ENCODE measurements at places on chromosomes 6 and 20.

- DNase-seq, result no peak
Observed at GRCh38 chr6:22638320-22638719, 69.0 kb downstream of the HDGFL1 start.

DNA sequence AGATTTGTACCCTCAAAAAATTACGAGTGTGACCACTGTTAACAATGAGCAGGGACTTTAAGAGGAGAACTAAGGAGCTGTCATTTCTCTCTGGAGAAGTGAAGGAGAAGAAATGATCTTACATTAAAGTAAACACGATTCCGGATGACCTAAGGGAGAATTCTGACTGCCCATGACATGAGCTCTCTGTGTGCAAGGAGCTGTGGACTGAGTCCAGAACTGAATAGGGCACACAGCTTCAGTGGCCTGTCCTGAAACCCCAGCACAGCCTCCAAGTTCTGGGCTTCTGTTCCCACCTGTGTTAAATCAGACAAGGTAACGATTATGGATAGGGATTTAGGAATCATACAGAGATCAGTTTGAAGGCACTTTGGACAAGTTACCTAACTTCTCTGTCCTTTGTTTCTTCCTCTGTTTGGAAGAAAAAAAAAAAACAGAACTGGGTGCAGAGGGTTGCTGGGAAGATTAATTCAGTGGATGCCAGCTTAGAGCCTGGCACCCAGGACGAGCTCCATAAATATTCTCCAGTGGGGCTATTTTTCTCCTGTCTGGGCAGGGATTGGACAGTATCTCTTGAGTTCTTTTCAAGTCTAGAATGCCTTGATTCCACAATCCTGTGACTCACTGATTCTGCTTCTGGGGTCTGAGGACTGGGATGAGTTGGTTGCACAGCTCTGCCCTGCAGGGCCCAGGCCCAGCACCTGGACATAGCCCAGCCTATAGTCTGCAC is 65.7 kb downstream of the MRPL14 start:
- no peak for DNase-seq

DNA sequence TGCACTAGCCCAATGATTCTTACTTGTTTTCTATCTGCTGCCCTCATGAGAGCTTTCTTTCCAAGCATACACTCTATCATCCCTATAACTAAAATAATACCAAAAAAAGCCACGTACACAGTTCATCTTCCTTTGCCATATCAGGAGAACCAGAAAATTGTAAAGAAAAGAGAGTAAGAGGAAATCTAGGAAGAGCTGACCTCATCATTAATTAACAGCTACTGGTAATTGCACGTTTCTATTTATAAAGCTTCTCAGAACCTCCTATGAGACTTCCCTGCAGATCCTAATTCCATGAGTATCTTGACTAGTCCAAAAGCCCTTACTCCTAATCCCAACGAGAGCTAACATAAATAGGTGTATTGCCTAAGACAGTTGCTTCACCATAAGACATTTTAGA is 191.5 kb upstream of the RNF217 start:
- DNase-seq, result no peak

GRCh38 chr20:54257071-54257816 is 49.4 kb downstream of the PFDN4 start:
- no peak for DNase-seq

- no peak for DNase-seq
Observed at GRCh38 chr20:13855613-13856012, 70.8 kb downstream of the NDUFAF5 start.

GRCh38 chr20:46363874-46364669 is 42.3 kb downstream of the ELMO2 start:
- DNase-seq, result peak; percentile 93

GRCh38 chr6:41966214-41966920 is 24.8 kb upstream of the CCND3 start:
- no peak for DNase-seq

- DNase-seq, result no peak
Observed at GRCh38 chr20:14644306-14645097, 307.1 kb upstream of the FLRT3 start.

DNA sequence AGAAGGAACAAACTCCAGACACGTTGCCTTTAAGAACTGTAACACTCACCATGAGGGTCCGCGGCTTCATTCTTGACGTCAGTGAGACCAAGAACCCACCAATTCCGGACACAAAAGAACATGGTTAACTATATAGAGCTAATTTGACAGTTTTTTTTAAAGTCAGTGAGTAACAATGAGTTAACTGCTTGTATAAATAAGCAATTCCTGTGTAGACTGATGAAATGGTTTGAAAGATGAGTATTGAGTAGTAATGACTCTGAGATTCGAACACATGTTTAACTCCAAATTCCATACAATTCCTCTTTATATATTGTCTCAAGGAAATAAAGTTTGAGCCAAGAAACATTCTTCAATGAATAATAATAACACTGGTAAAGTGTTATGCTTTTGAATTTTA is 478.0 kb downstream of the MMUT start:
- DNase-seq, result no peak

GRCh38 chr6:141445928-141446628 is 686.6 kb upstream of the GJE1 start:
- DNase-seq, result no peak

DNA sequence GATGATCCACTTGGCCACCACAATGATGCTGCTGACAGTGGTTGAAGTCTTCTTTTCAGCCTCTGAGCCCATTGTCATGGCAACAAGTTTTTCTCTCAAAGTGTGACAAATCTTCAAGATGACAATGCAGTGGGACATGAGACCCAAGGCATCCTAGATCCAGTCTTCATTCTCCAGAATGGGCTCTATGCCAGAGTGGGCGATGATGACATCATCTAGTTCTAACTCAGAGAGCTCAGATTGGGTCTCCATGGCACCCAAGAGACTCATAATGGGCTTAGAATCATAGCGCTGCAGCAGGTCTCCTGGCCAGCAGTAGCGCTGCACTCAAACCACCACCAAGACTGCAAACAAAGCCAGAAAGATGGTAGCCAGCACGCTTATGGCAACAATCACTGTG is 973.6 kb downstream of the EYS start:
- DNase-seq, result no peak

DNA sequence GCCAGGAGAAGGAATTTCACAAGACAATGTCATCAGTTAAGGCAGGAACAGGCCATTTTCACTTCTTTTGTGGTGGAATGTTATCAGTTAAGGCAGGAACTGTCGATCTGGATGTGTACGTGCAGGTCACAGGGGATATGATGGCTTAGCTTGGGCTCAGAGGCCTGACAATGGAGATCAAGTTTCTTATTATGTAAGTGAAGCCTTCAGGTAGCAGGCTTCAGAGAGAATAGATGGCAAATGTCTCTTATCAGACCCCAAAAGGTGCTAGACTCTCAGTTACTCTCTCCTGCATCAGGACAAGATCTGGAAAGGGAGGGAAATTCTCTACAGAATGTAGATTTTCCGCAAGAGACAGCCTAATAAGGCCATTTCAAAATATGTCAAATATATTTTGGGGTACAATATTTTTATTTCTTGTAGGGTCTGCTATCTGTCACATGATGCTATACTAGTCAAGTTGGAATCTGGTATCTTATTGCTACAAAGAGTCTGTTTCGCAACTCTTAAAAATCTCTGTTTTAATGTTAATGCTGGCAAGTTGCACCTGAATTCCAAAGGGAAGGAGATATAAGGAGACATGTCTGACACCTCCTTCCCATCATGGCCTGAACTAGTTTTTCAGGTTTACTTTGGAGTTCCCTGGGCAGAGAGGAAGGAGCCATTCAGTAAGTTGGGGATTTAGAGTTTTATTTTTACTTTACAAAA is 48.8 kb downstream of the TRDN start:
- DNase-seq, result no peak

DNA sequence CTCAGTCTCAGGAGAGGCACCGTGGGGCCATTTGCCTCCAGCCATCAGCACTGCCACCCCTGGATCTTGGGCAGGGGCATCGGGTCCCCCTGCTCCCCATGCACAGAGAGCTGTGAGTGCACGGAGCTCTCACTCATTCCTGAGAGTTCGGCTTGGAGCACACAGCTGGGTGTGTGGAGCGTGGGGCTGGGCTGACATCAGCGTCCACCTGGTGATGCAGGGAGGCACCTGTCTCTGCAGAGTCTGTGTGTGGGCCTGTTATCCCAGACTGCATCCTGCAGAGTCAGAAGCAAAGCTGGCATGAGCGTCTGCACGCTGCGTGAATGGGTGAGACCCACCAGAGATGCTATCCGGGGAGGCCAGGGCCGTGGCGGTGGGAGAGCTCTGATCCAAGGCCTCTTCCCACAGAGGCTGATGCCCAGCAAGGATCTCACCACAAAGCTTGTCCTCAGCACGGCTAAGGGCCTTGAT is 248.8 kb upstream of the AFDN start:
- DNase-seq, result no peak

DNA sequence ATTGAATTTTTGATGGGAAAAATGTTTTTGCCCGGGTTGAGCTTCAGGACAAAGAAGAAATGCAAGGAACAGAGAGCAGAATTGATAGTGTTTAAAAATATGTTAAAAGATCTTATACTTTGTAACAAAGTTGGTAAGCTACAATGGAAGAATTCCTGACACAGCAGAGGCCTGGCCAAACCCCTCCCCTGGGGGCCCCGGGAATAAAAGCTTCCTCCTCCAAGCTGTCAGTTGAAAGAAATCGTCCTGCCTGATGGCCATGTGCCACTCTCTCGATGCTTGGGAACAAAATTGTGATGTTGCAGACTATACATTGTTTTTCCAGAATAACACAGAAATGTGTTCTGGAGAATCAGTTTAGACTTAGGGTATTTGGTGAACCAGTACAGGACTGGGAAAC is 14.2 kb upstream of the TOX2 start:
- DNase-seq, result no peak

- DNase-seq, result no peak
Observed at GRCh38 chr20:61439251-61439650, 187.2 kb downstream of the CDH4 start.

GRCh38 chr6:45552536-45552935 is 174.8 kb upstream of the SUPT3H start:
- no peak for DNase-seq

DNA sequence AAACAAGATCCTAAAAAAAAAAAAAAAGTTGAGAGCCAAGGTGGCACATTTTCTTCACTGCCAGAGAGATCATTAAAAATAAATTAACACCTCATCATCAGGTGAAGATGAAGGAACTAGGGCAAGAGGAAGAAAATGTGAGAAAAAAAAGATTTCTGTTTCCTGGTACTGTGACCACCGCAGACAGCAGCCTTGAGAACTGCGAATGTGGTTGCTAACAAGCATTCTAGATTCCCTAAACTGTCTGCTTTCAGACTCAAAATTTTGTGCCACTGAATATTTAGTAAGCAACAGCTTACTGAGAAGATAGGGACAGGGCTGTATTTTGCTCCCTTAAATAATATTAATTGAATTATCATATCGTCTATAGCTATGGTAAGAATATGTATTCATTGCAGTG is 24.1 kb upstream of the MBOAT1 start:
- no peak for DNase-seq

GRCh38 chr20:8645326-8645725 is 423.6 kb upstream of the PLCB4 start:
- DNase-seq, result no peak

DNA sequence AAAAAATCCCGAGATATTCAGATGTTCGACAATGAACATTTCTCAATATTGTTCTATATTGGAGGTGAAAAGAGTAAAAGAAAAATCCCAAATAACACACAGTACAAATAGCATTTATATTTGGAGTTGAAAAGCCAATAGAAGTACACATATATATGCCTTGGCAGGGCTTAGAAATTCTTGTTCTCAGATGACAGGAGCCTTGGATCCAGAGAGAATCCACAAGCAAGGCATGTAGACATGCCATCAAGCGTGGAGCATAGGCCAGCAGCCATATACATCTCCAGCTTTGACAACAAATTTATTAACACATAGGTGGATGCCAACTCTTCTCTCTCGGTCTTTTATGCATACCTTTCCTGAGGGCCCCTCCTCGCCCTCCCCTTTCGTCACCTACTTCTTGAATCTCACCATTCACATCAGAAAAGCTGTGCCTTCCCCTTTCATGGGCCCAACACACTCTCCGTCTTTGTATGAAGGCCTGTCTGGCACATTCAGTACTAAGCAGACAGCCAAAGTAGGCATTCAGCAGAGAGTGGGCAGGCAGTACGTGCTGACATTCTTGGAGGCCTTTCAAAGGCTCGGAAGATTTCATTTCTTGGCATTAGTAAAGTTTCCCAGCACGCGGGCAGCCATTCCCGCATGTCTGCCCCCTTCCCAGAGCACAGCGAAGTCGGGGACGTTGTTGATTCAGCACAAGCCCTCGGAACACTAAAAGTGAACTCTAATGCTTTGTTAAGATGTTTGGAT is 18.2 kb downstream of the NEDD9 start:
- DNase-seq, result no peak

GRCh38 chr20:47857187-47857568 is 71.9 kb upstream of the SULF2 start:
- no peak for DNase-seq

GRCh38 chr6:8435093-8435844 is at the start of gene SLC35B3:
SLC35B3 (minus strand) TSS chr6:8435545.
- peak; percentile 100 for DNase-seq

DNA sequence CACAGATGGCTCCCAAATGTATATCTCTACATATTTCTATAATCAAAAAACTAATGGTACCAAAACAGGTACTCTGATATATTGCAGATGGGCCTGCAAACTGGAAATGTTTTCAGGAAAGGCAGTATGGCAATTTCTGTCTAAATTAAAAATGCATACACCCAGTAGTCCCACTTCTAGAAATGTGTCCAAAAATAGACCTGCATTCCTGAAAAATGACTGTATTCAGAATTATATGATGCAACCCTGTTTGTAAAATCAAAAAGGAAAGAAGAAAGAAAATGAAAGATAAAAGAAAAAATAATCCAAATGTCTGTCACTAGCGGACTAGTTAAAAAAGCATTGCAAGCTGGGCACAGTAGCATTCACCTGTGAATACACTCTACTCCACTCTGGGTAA is 12.9 kb upstream of the MICB start:
- DNase-seq, result no peak

GRCh38 chr6:47335466-47335865 is 25.8 kb upstream of the TNFRSF21 start:
- no peak for DNase-seq

DNA sequence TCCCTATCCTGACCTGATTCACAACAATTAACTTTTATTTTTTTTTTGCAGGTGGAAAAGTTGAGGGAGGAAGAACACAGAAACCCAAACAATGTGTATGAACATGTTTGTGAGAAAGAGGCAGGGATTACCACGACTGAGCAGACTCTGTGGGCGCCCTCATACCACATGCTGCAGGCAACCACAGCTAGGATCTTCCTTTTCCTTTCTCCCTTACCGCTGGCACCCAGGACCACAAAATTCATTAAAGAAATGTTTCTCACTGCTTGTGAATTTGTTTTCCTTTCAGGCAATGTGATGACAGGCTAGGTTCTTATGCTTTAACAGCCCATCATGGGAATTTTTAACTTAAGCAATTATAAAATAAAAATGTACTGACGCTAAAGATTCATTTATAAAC is 287.1 kb downstream of the GMDS start:
- DNase-seq, result no peak

GRCh38 chr6:72761761-72762160 is 139.9 kb downstream of the KCNQ5 start:
- no peak for DNase-seq

Measured in activated naive CD8-positive, alpha-beta T cell treated with anti-CD3 and anti-CD28 coated beads, Interleukin-2, amount 10 ng/mL, durations not matched to agents 7 days and 5 days (primary cell).